ENCODE measurements at places on chromosomes 12 and 14. TPM values are rescaled to one million over a fixed set of nuclear protein-coding genes. Genes with fewer than 3 reads are reported as not detected.

Gene LRFN5
- total RNA-seq, result not detected

Gene ZBTB42
- total RNA-seq, result 0.45 TPM

Gene SLC39A5
- total RNA-seq, result 0.61 TPM

Gene SLCO1B1
- not detected for total RNA-seq

Gene MSI1
- total RNA-seq, result not detected

- no peak for DNase-seq
These were observed 25.0 kb downstream of the RERG start for GRCh38 chr12:15196221-15196620.

DNA sequence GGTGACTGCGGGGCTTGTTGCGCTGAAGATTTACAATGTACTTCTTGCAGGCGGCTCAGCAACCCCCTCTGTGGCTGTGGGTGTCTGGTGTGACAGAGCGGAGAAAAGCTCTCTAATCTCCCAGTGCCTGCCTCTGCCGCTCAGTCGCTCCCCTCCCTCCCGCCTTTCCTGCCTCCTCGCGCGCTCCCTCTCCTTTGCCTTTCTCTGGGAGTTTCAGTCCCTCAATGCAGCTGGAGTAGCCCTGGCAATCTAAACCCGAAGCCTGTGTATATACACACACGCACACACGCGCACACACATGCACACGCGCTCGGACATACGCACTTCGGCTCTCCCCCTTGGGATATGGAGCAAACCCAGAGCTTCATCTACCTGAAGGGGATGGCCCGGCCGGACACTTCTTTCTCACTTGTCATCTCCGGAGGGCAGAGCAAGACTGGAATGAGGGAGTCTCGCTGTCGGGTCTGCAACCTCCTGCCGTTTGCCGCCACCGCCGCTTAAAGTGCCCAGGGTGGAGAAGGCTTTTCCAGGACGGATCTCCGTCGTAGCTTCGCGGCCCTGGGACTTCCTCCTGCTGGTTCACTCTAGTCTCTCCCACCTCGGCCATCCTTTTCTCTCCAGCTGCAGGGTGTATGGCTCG, 599 bp upstream of the TRHDE start:
- no peak for DNase-seq

DNA sequence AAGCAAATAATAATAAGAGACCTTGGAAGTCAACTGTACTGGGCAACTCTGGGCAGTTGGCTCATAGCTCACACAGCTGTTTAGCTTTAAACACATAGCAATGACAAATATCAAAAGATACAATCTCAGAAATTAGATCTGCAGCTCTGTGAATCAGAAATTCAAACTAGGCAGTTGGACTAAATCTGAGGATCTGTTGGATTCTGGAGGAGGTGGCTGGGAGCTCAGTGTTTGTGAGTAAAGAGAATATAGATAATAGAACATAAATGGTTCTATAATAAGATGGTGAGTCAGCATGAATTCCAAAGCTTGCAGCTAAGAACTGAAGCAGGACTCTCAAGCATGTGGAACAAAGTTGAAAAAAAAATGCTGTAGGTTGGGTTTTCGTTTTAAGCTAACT, 1949.4 kb upstream of the SEL1L start:
- DNase-seq, result no peak

GRCh38 chr12:99119449-99119848, 474.4 kb downstream of the APAF1 start:
- no peak for DNase-seq

GRCh38 chr12:79019672-79020071, 155.1 kb downstream of the SYT1 start:
- DNase-seq, result no peak

DNA sequence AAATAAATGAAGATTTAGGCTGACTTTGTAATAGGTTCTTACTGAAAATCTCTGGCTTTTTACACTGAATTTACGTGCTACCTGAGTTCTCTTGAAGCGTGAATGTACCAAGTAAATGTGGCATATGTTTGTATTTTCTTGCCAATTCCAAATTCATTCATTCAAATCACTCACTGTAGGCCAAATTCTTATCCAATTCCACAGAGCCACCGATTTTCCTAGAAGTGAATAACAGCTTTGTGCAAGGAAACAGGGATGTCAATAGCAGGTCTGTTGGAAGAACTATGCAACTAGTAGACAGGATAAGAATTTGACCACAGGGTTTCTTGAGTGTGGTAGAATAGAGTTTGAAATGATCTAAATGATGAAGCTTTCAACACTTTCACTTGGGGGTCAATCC, 86.8 kb downstream of the SOX5 start:
- no peak for DNase-seq

DNA sequence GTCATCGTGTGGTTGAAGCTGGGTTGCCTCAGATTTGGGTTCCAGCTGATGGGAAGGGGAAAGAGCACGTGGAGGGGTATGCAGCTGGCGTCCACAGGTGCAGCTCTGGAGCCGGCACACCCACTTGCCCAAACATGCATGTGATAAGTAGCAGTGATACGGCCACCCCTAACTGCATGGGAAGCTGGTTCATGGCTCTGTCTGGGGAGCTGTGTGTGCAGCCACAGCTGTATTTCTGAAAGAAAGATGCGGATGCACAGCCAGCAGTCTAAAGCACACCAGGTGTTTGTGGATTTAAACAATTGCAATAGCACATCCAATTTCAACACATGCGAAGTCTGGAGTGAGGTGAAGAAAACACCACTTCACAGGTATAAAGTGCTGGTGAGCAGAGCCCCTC, 181.4 kb downstream of the EFCAB11 start:
- DNase-seq, result no peak

- DNase-seq, result peak; percentile 57
These were observed 4.5 kb downstream of the DHH start for GRCh38 chr12:49089821-49090773.

GRCh38 chr14:89025561-89026236, 201.2 kb downstream of the TTC8 start:
- no peak for DNase-seq

- no peak for DNase-seq
These were observed 7.0 kb downstream of the CCND2 start for GRCh38 chr12:4280351-4281163.

DNA sequence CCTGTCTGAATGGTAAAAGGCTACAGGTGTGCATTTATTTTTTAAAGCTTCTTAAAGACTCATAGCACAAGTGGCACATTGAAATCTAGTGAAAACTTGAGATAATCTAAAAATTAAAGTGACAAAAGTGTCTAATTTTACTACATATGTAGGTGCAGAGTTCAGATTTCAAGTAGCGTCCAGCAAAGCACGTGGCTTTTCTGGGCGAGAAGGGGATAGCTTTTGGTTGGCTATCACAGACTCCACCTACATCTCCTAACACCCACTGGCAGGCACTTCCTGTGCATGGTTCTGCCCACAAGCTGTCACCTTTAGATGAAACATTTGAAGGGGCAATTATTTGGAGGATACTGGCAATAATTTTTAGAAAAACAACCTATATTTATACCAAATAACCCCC, 1.9 kb upstream of the PITPNM2 start:
- DNase-seq, result no peak
